Stimulated activated CD4-positive, alpha-beta T cell treated with anti-CD3 and anti-CD28 coated beads, Interleukin-4, amount 100 ng/mL, for 24 hours (primary cell): ENCODE measurements at places on chromosomes 12 and 14.

DNA sequence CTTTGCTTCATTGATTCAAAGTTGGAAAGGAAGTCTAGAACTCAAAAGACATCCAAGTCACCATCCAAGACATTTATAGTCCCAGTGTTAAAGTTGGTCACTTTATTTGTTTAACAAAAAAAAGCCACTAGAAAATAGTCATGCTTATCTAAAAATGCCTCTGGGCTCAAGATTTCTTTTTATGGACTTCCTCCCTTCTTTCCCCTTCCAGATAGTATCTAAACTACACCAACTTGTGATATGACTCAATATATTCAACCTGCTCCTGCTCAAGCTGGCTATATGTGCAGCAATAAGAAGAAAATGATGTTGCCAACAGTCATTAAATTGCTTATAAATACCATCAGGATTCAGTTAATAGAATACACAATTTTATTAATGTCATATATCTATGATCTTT, 1177.1 kb downstream of the FLRT2 start:
- DNase-seq: no peak

DNA sequence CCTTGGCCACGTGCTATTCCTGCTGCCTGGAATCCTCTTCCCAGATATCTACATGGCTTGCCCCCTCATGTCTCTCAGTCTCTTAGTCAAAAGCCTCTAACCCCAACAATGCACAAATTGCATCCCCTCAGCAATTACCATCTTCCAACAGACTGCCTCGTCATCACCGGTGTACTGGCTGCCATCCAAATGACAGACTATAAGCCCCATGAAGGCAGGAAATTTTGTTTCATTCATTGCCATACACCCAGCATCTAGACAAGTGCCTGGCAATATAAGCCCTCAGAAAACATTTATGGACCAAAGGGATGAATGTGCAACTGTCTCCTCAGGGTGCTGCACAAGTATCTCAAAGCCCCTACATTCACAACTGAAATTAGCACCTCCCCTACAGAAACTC, 5.8 kb downstream of the GLT8D2 start:
- no peak for DNase-seq

GRCh38 chr12:96241431-96241830, 47.3 kb downstream of the ELK3 start:
- DNase-seq: no peak

DNA sequence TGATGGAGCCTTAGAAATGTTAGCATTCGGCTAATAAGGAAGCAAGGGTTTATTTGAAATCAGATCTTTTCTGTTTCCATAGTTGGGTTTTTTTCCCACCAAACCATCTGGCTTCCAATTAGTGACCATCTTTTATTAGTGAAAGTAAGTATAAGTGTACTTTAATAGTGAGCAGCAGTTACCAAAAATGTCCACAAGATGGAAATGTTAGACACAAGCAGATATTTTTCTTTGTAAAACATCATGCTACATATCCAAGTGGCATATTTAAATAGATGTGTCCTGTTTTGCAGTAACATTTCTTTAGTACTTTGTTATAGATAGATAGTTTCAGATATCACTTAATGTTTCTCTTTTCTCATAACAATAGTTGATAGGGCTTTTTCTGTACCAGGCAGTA, 28.8 kb downstream of the YEATS4 start:
- no peak for DNase-seq

DNA sequence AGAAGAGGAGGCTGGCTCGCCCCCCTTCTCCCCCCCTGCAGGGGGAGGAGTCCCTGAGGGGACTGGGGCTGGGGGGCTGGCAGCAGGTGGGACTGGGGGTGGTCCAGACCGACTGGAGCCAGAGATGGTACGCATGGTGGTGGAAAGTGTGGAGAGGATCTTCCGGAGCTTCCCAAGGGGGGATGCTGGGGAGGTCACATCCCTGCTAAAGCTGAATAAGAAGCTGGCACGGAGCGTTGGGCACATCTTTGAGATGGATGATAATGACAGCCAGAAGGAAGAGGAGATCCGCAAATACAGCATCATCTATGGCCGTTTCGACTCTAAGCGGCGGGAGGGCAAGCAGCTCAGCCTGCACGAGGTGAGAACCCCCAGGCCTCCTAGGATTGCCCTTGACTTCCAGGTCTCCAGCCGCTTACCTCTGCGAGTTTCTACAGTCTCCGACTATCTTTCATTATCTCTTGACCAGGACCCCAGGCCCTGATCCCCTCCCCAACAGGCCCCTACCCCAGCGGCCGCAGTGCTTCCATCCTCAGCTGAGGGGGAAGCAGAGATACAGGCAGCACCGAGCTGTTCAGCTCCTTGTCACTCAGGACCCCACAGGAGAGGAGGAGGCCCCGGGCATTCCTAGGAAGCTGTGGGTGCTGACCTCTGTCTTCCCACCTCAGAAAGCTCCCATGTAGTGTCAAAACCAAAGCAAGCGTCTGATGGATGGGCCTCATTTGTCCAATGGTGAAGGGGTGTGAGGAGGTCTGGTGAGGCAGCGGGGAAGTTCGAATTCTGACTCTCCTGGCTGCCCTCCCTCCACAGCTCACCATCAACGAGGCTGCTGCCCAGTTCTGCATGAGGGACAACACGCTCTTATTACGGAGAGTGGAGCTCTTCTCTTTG, 3.0 kb downstream of the NAB2 start:
- no peak for DNase-seq

DNA sequence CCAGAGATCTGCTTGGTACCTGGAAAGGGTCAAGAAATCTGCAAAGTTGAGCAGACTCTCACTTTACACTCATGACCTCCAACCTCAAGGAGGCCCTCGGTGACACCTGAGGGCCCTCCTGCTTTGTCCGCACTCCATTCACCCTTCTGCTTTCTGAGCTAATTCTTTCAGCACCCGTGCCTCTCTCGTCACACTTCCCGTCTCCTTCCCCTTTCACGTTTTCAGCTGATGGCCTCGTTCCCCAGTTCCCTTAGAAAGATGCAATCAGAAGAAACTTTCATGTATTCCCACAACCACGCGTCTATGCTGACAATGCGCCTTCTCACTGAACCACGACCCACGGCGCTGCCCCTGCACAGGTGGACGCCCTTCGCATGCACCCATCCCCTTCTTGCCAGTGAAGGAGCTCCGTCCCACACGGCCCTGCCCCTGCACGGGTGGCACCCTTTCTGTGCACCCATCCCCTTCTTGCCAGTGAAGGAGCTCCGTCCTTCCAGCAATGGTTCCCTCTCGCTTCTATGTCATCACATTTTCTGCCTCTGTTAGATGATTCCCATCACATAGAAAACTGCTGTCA, 340.1 kb upstream of the FKBP4 start:
- DNase-seq: no peak

GRCh38 chr12:41250748-41251147, 62.6 kb downstream of the PDZRN4 start:
- no peak for DNase-seq

- DNase-seq: no peak
Observed at GRCh38 chr14:76391981-76392690, 16.2 kb downstream of the ESRRB start.

DNA sequence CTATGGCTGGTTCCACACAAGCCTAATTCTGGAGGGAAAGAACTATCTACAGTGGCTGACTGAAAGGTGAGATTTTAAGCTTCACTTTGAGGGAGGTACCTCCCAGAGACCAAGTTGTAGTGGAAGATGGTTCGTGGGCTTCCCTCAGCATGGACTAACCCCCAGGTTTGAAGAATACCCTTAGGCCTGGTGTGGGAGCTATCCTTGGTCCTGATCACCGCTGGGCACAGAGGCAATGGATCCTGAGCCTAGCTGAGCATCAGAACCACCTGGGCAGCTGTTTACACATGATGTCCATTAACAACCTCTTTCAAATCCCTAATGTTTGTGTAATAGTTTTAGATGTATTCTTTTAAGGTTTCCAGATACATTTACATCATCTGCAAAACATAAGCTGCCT, 10.3 kb downstream of the DAO start:
- no peak for DNase-seq
